Spleen (tissue), 13 donors: ENCODE measurements at places on chromosomes 5 and 9. TPM values are rescaled to one million over a fixed set of nuclear protein-coding genes. Genes with fewer than 3 reads are reported as not detected.

UBLCP1 gene
- total RNA-seq: 25.4 TPM

DNA sequence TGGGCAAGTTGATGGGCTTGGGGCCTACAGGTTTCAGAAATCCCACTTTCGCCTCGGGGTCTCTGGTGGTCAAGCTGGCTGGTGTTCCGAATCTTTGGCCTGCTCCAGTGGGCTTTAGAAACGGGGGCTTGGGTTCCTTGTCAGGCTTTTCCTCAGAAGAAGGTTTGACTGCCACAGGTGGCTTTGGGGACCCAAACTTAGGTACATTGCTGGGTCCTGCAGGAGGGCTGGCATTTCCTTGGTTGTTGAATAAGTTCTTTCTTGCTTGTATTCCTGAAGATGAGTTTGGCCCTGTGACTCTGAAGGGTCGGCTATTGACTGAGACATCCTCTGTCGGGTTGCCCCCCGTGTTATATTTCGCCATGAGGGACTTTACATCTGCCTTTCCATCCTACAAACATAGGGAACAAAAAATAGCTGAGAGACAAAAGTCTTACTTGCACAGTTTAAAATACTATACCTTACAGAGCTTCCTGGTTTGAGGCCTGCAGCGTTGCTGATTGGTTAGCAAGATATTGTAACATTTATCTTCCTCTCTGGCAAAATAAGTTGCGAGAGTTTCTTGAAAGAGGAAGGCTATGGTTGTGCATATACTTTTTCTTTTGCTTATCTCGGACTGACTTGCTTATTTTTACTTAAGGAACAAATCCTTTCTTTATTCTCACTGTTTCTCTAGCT is 16.6 kb downstream of the FYB1 start:
- DNase-seq: no peak
- no peaks in the 10 kb centered on the region for H3K36me3 ChIP-seq

GRCh38 chr9:114261026-114261425 is 61.9 kb upstream of the ORM1 start:
- no peak overlapping the region for H3K4me3 ChIP-seq
- H3K36me3 ChIP-seq: no peaks in the 10 kb centered on the region
- no peak for DNase-seq
- H3K27me3 ChIP-seq: no peaks in the 10 kb centered on the region
- H3K4me1 ChIP-seq: no peaks in the 10 kb centered on the region
- no peak overlapping the region for H3K27ac ChIP-seq

DNA sequence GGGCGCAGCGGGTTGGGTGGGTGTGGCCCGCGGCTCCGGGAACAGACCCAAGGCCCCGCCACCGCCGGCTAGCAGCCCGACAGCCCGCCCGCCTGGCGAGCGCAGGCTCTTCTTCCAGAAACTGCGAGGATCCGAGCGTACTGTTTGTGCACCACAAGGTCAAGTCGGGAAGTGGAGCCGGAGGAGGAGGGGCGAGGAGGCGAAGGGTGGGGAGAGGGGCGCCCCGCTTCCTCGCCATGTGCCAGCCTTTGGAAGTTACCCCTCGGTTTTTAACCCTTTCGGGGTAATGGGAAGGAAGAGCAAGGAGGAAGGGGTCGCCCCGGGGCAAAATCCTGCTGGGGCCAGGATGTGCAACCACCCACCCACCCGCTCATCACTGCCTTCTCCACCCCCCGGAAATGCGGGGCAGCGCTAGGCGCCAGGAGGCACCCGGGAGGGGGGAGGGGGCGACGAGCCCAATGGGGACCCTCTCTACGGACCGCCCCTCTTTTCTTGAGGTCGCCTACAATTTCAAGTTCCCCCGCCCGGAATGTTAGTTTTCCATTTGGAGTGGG is 1.1 kb upstream of the JADE2 start:
- DNase-seq: peak; percentile 94
- H3K4me1 ChIP-seq: peaks cover 16% of the 10 kb centered on the region
- no peaks in the 10 kb centered on the region for H3K27me3 ChIP-seq

- no peak overlapping the region for H3K4me3 ChIP-seq
- H3K36me3 ChIP-seq: no peaks in the 10 kb centered on the region
- DNase-seq: no peak
- H3K27me3 ChIP-seq: no peaks in the 10 kb centered on the region
These were observed 1532.8 kb upstream of the ACO1 start for GRCh38 chr9:30851600-30851999.
